Activated T-cell treated with anti-CD3 and anti-CD28 coated beads for 24 hours (primary cell): ENCODE measurements at places on chromosomes 5 and 9.
A peak's percentile ranks its signal among the peaks of the same experiment; 100 is the strongest.

DNA sequence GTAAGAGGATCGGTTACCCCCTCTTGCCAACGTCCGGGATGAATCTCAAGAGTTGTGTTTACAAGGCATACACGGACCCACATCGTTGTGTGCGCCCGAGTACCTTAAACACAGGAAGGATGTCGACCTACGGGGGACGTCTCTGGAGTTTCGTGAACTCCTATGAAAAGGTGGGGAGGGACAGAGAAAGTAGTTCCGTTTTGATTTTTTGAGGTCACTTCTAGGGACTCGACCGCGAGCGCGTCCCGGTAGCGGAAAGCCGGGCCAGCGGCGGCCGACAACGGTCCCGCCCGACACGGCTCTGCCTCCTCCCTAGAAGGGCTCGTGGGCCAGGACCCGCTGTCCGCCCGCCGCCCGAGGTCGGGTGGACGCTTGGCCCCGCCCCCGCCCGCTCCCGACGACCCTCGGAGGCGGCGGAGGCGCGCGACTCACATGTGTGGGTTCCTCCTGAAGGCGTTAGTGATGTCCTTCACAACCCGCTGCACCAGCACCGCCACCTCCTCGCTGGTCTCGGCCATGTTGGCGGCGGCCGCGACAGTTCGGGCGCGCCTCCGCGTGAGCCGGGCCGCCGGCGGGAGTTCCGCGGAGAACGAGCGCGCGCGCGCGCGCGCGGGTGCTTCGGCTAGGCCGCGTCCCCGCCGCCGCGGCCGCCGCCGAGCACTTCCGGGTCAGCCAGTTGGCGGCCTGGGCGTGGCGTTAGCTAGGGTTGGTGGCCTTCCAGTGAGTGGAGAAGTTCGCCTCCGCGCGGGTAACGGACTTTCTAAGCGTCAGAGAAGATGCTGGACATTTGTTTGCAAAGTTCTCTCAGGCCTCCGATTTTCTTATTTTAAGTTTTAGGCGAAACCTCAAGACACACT lies at the start of gene PTAR1:
Gene PTAR1 (minus strand): TSS at position 591 of the 857 bp plus-strand sequence. CDS start 73 bp downstream, at position 518.
- peak; percentile 84 for DNase-seq

GRCh38 chr9:2300325-2300724 lies 285.2 kb downstream of the SMARCA2 start:
- no peak for DNase-seq

GRCh38 chr5:115977988-115978387 lies 15.7 kb downstream of the LVRN start:
- DNase-seq = no peak

GRCh38 chr5:141208478-141208877 lies at the start of gene PCDHB12:
Gene PCDHB12, plus strand, starts transcription at chr5:141208719. Its CDS starts 189 bp downstream, at chr5:141208908.
- DNase-seq = no peak

GRCh38 chr5:40401284-40402006 lies 278.3 kb upstream of the PTGER4 start:
- DNase-seq = no peak

DNA sequence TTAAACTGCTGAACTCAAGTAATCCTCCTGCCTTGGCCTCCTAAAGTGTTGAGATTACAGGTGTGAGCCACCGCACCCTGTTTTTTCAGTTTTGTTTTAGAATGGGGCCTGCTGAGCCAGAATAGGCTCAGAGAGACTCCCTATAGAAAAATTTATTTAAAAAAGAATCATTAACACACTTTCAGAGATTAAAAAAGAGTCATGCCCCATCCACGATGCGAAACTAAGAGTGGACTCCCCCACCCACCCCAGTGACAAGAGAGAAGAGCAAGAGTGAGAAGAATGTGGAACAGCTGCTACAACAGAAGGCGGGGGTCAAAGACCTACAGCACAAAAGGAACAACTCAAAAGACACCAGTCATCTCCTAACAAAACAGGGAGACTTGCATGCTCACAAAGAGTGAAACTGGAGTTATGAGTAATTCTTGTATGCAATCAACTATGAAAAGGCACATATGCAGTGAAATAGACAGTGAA lies 47.2 kb downstream of the GLDC start:
- peak; percentile 4 for DNase-seq

GRCh38 chr9:129497005-129497812 lies 123.7 kb downstream of the C9orf50 start:
- DNase-seq = no peak

DNA sequence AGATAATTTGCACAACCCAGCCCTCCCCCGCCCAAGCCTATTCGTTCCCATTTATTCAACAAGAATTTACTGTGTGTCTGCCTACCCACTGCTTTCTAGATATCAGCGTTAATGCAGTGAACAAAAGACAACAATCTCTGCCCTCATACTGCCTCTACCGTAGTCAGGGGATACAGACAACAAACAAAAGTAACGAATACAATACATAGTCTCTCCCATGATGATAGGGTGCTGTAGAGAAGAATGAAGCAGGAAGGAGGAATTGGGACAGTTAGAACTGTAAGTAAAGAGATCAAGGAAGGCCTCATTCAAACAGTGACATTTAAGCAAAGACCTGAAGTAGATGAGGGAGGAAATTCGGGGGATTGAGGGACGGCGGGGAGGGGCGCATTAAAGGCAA lies 1.7 kb downstream of the GFM2 start:
- no peak for DNase-seq

GRCh38 chr5:126938466-126938865 lies 91.9 kb downstream of the MARCHF3 start:
- no peak for DNase-seq

- no peak for DNase-seq
Observed at GRCh38 chr5:14155075-14155474, 11.9 kb downstream of the TRIO start.

GRCh38 chr5:142122121-142122520 lies 13.5 kb downstream of the NDFIP1 start:
- DNase-seq = no peak

DNA sequence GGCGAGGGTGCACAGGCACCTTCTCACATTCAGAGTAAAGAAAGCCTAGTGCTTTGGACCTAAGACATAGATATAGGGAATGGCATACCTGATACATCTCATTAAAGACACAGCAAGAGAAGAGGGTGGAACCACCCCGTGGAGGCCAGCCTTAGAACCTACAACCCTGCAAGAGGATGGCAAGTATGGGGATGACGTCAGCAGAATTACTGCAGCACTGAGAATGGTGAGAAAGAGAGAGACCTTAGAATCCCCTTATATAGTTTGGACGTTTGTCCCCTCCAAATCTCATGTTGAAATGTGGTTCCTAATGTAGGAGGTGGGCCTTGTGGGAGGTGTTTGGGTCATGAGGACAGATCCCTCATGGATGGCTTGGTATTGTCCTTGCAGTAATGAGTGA lies 28.2 kb upstream of the ADCY2 start:
- no peak for DNase-seq

GRCh38 chr9:70411930-70412831 lies 2.3 kb downstream of the KLF9 start:
- peak; percentile 64 for DNase-seq

DNA sequence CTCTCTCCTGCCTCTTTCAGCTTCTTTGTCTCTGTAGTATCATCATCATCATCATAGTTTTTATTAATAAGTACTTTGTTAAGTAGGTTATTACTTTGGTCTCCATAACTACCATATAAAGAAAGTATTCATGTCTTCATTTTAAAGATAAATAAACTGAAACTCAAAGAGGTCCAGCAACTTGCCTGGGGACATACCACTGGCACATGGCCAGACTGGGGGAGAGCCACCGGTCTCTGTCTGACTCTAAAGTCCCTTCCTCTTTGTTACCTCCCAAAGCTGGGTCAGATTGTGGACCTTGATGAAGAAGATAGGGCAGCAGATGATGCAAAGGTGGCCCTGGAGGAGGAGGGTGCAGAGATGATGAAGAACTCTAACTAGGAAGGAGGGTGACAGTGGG lies 8.5 kb downstream of the CDX1 start:
- no peak for DNase-seq

GRCh38 chr9:78858266-78858665 lies 561.3 kb downstream of the PSAT1 start:
- no peak for DNase-seq

GRCh38 chr9:114072184-114073140 lies 5.6 kb downstream of the AMBP start:
- DNase-seq = no peak

- DNase-seq = no peak
Observed at GRCh38 chr9:129347316-129348120, 169.5 kb upstream of the IER5L start.

DNA sequence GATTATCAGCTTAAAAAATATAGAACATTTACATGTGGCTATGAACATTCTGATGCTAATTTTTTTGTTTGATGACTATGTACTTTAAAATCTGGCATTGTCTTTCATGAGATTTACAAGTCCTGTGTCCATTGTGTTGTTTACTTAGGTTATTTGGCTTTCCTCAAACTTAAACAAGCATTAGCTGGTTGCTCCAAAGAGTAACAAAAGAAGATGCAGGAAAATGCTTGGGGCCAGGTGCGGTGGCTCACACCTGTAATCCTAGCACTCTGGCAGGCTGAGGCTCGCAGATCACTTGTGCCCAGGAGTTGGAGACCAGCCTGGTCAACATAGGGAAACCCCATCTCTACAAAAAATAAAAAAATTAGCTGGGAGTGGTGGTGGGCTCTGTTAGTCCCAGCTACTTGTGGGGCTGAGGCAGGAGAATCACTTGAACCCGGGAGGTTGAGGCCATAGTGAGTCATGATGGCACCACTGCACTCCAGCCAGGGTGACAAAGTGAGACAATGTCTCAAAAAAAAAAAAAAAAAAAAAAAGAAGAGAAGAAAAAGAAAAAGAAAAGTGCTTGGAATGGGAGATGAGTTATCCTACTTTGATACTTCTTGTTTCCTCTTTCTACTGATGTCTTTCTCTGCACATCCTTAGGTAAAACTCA lies 39.7 kb downstream of the PAM start:
- DNase-seq = no peak

DNA sequence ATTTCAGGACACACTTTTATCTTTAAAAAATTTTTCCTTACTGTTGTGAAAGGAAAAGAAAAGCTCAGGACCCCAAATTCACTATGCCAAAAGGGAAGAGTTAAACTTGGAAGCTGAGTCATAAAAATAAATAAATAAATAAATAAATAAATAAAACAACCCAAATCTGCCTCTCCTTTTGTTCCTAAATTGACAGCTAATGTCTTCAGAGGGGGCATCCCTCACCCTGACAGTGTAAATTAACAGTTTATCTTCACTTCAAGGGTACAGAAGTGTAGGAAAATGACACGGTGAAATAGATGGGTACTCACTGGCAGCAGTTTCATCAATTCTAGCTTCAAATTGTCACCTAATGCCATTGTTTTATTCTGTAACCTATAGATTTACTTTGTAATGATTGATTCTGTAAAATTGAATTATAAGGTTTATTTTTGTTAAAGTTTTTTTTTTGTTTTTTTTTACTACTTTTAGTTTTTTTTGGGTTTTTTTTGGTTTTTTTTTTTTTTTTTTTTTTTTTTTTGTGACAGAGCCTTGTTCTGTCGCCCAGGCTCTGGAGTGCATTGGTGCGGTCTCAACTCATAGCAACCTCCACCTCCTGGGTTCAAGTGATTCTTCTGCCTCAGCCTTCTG lies 18.5 kb upstream of the ANXA1 start:
- DNase-seq = no peak

DNA sequence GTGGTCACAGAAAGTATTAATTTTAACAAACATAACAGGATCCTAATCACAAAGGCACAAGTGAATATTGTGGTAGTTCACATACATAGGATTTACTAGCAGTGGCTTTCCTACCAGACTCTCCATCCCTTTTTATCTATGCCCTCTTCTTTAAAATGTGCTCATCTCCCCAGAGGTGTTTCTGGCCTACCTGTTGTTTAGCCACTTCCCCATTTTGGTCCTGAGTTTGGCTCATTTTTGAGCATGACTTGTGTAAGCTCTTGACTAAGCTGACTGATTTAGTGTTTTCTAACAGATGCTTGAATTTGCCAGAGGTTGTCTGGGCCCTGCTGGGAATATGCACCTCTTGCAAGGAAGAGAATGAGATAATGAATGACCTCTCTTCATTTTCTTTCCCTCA lies 517.7 kb upstream of the CLINT1 start:
- DNase-seq = no peak

DNA sequence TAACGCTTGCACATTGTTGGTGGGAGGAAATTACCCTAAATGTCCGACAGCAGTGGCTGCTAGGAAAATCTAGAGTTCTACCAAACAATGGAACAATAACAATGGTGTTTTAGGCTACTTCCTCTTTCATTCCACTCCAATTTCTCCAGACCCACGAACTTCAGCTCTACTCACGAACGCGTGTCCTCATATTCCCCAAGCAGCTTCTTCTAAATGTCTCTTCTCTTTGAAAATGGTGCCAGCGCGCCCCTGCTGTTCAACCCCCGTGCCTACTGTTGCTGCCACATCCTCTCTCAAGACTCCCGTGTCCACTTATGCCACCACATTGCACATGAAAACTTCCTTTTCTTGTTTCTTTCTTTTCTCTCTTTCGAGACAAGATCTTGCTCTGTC lies 25.6 kb downstream of the OR2V2 start:
- DNase-seq = no peak

DNA sequence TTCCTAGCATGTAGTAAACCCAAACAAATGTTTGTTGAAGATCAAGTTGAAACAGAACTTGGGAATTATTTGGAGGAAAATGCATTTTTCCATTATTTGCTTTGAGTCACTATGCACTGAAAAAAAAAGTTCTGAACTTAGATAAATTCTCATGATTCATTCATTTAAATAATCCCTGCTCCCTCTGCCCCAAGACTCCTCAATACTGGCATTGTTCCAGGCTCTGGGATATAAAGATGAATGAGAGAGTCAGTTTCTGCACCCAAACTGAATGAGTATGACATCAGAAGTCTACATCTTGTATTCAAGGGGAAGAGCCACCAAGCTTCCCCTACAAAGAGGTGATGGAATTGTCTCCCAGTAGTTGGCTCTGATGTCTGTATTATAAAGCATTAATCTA lies 123.9 kb downstream of the SEC61B start:
- DNase-seq = no peak

DNA sequence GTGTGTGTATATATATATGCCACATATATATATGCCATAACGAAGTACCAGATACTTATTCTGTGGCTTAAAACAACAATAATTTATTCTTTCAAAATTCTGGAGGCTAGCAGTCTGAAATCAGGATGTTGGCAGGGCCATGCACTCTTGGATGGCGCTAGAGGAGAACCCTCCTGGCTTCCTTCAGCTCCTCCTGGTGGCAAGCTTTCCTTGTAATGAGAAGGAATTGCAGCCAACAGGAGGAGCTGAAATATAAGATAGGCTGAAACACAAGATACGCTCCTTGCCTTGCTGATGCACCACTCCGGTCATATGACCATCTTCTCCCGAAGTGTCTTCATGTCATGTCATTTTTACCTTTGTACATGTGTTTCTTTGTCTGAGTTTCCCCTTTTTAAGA lies 368.1 kb upstream of the CTNND2 start:
- no peak for DNase-seq

GRCh38 chr5:137666461-137666850 lies 69.4 kb downstream of the KLHL3 start:
- no peak for DNase-seq
